ENCODE measurements at places on chromosomes 12 and 14.

GRCh38 chr12:93916402-93916801 lies 232.0 kb upstream of the PLXNC1 start:
- no peak for DNase-seq

DNA sequence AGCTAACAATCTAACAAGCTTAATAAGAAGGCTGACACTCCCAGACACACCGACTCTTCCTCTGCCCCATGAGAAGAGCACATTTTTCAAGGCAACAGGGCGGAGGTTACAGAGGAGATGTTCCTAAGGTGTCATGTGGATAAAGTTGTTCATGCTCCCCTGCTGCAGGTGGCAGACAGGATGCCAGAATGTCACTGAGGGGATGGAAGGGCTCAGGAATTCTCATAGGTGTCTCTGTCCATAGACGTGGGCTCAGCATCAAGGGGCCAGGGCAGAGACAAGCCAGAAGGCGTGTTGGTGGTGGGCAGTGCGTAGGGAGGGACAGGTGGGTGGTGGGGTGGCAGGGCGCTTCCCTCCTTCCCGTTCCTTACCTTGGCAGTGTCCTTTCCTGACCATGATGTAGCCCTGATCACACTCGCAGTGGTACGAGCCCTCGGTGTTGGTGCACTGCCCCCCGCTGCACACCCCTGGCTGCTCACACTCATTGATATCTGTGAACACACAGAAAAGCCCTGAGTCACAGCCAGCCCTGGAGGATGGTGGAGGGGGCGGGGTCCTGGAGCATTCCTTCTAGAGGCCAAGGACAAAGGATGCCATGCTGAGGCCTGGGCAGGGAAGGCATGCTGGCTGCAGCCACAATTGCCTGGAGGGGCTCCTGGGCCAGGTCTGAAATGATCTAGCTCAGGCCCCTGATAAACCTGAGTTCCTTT lies 23.0 kb downstream of the ISCA2 start:
- no peak for DNase-seq

- DNase-seq, result no peak
These were observed 34.7 kb downstream of the TNFAIP2 start for GRCh38 chr14:103157969-103158368.

DNA sequence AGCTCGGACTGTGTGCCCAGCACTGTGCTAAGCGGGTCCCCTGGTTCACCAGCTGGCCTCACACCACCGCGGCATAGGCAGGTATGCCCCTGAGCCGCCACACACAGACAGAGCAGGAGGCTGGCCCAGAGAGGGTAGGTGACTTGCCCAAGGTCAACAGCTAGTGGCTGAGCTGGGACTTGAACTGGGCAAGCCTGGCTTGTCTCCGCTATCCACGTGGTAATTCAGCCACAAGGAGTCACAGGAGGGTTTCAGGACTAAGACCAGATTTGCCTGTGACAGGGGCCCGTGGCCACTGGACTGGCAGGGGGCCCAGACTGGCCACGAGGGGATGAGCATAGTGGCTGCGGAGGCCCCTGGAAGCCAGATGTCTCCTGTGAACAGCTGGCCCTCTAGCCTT lies 47.7 kb downstream of the NCOR2 start:
- no peak for DNase-seq

DNA sequence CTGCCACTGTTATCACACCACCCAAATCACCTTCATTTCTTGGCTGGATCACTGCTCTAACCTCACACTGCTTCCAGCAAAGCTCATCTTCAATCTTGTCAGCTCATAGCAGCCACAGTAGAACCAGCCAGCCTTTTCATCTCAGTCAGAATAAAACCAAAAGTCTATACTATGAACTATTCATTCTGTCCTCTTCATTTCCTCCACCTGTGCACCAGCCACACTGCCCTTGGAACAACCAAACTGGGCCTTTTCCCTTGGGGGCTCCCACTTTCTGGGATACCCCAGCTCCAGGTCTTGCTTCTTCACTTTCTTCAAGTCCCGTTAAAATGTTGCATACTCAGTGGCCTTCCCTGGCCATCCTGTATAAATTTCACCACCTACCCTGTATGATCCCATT lies 234.4 kb upstream of the DAAM1 start:
- no peak for DNase-seq

- DNase-seq, result no peak
These were observed 1.5 kb downstream of the AQP6 start for GRCh38 chr12:49974231-49974675.

All from right renal cortex interstitium (tissue), 3 donors.